Airway epithelial cell (primary cell): ENCODE measurements at places on chromosomes 6 and 20. TPM values are rescaled to one million over a fixed set of nuclear protein-coding genes. Genes with fewer than 3 reads are reported as not detected.

Gene FRK
- 2.7 and 3.7 TPM in 2 replicates for total RNA-seq

Gene APOM
- total RNA-seq: 2.3 and 3.9 TPM in 2 replicates

Gene COL12A1
- total RNA-seq: 29.8 and 38.1 TPM in 2 replicates

Gene R3HDML
- not detected in 2 replicates for total RNA-seq

Gene HLA-DPA1
- total RNA-seq: not detected in 2 replicates

Gene SERPINB6
- total RNA-seq: 64.1 and 76.5 TPM in 2 replicates

Gene HAO1
- not detected in 2 replicates for total RNA-seq

Gene CYP39A1
- 1.8 and 2.4 TPM in 2 replicates for total RNA-seq

Gene RHAG
- total RNA-seq: not detected in 2 replicates

Gene MYB
- 1.6 and 3.9 TPM in 2 replicates for total RNA-seq

Gene TAF8
- 16.9 and 20.2 TPM in 2 replicates for total RNA-seq

Gene RWDD1
- 25.8 and 30.8 TPM in 2 replicates for total RNA-seq

Gene PYGB
- 234 and 278 TPM in 2 replicates for total RNA-seq

Gene MOCS3
- total RNA-seq: 7.1 and 9.0 TPM in 2 replicates

Gene GCNT2
- total RNA-seq: 4.7 and 5.8 TPM in 2 replicates

Gene NKX2-2
- not detected in 2 replicates for total RNA-seq

Gene C20orf141
- not detected in 2 replicates for total RNA-seq

Gene PRICKLE4
- 0.28 and 2.5 TPM in 2 replicates for total RNA-seq

Gene PAK5
- total RNA-seq: 0.14 and 0.21 TPM in 2 replicates

Gene MAP7
- total RNA-seq: 22.4 and 23.6 TPM in 2 replicates

Gene RSPH9
- total RNA-seq: 0.14 and 0.23 TPM in 2 replicates

Gene ZNF831
- total RNA-seq: not detected in 2 replicates

Gene SEL1L2
- not detected in 2 replicates for total RNA-seq

Gene ASF1A
- 10.9 and 16.1 TPM in 2 replicates for total RNA-seq

Gene BTN3A1
- total RNA-seq: 4.7 and 6.2 TPM in 2 replicates

Gene FAM162B
- total RNA-seq: 0.14 TPM in 1 of 2 replicates, not detected in the other

Gene PDE7B
- 0.05 and 0.21 TPM in 2 replicates for total RNA-seq
